Kidney (tissue), 22 donors: ENCODE measurements at places on chromosomes 7 and 10. TPM values are rescaled to one million over a fixed set of nuclear protein-coding genes. Genes with fewer than 3 reads are reported as not detected.

CAV1 gene
- total RNA-seq, result 67.2 TPM

GRID2IP gene
- 0.76 TPM for total RNA-seq

GRCh38 chr7:55154096-55154495 lies 135.3 kb downstream of the EGFR start:
- DNase-seq, result no peak

- DNase-seq, result no peak
These were observed 12.8 kb upstream of the C10orf53 start for GRCh38 chr10:49666685-49667084.

- DNase-seq, result no peak
These were observed 560.3 kb downstream of the SDK1 start for GRCh38 chr7:3861386-3861785.
